ENCODE measurements at places on chromosomes 2 and 18. TPM values are rescaled to one million over a fixed set of nuclear protein-coding genes. Genes with fewer than 3 reads are reported as not detected.

ATOH8 gene
- not detected for total RNA-seq

RABL2A gene
- 14.7 TPM for total RNA-seq

HOXD8 gene
- total RNA-seq = not detected

PDE1A gene
- total RNA-seq = not detected

TMEM198 gene
- total RNA-seq = 5.2 TPM

ALPP gene
- not detected for total RNA-seq

- H3K27me3 ChIP-seq = no peaks in the 10 kb centered on the region
- DNase-seq = no peak
- peaks cover 41% of the 10 kb centered on the region for H3K4me1 ChIP-seq
- H3K36me3 ChIP-seq = peaks cover 9% of the 10 kb centered on the region
- no peak overlapping the region for H3K4me3 ChIP-seq
- no peak overlapping the region for H3K27ac ChIP-seq
Observed at GRCh38 chr2:178482437-178482836, 2.2 kb downstream of the PLEKHA3 start.

- peak; percentile 49 for DNase-seq
- no peak overlapping the region for H3K27ac ChIP-seq
- no peaks in the 10 kb centered on the region for H3K36me3 ChIP-seq
- peaks cover 75% of the 10 kb centered on the region for H3K4me1 ChIP-seq
- H3K27me3 ChIP-seq = no peaks in the 10 kb centered on the region
- H3K4me3 ChIP-seq = no peak overlapping the region
Observed at GRCh38 chr2:203949228-203949627, 12.7 kb downstream of the ICOS start.

DNA sequence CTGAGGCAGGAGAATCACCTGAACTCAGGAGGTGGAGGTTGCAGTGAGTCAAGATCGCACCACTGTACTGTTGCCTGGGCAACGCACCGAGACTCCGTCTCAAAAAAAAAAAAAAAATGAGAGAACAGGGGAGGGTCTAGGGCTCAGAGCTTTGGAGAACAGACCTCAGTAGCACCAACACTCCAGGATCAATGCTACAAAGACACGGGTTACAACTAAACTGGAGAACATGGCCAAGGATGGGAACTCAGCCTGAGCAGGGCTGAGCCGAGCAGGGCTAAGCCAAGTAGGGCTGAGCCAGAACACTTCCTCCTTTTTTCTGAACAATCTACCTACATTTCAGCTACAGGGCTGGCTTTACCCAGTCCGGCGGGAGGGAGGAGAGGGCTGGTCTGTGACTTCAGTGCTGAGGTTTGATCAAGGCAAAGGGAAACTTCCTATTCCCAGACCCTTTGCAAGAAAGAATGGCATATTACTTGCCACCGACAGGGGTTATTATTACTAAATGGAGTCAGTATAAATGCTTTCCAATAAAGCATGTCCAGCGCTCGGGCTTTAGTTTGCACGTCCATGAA is 2.9 kb upstream of the CASP8 start:
- DNase-seq = peak; percentile 75
- H3K27ac ChIP-seq = peak overlapping the region; percentile 97
- peaks cover 76% of the 10 kb centered on the region for H3K4me1 ChIP-seq
- peak overlapping the region; percentile 82 for H3K4me3 ChIP-seq
- no peaks in the 10 kb centered on the region for H3K36me3 ChIP-seq

DNA sequence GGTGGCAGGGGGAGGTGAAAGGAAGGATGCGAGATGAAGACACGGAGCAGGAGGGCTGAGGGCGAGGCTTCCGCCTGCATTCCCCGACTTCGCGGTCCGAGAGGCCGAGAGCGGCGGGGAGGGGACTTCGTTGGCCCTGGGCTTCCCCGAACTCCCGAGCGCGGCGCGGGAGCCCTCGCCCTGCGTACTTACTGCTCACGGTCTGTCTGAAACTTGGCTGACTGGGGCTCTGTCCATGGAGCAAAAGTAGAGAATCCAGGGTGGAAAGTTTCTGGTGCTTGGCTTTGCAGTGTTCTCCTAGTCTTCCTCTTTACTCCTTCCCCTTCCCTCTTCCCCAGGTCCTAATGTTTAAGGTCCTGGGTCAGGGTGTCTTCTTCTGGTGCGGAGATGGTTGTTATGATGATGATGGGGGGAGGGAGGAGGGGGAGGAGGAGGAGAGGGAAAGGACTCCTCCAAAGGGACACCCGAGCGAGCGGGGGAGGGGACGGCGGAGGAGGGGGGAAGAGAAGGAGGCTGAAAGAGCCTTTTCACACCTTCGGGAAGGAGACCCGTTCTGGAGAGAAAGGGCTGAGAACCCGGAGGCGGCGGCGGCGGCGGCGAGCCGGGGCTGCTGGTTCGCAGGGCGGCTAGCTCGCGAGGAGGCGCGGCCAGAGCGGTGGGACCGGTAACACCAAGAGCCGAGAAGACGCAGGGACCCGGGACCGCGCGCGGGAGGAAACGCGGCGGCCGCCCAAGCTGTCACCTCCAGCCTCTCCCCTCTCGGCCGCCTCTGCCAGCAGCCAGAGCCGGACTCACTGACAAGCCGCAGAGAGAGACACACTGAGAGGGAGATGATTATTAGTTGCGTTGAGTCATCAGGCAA is at the start of gene SATB2:
SATB2 (minus strand) TSS at position 793 of the 862 bp plus-strand sequence. CDS start 1,902 bp downstream, outside the sequence.
- DNase-seq = no peak
- peaks cover 17% of the 10 kb centered on the region for H3K4me1 ChIP-seq
- peaks cover 45% of the 10 kb centered on the region for H3K27me3 ChIP-seq
- no peaks in the 10 kb centered on the region for H3K36me3 ChIP-seq
- H3K27ac ChIP-seq = peak within 1 kb of the TSS; percentile 57
- peak within 1 kb of the TSS; percentile 85 for H3K4me3 ChIP-seq

GRCh38 chr2:120776649-120777048 is 41.0 kb downstream of the GLI2 start:
- H3K4me3 ChIP-seq = no peak overlapping the region
- no peaks in the 10 kb centered on the region for H3K27me3 ChIP-seq
- no peaks in the 10 kb centered on the region for H3K4me1 ChIP-seq
- H3K36me3 ChIP-seq = no peaks in the 10 kb centered on the region
- H3K27ac ChIP-seq = no peak overlapping the region
- peak; percentile 18 for DNase-seq

GRCh38 chr18:8561123-8561910 is 47.9 kb upstream of the RAB12 start:
- no peaks in the 10 kb centered on the region for H3K4me1 ChIP-seq
- DNase-seq = no peak
- H3K4me3 ChIP-seq = no peak overlapping the region
- H3K36me3 ChIP-seq = no peaks in the 10 kb centered on the region
- H3K27ac ChIP-seq = no peak overlapping the region
- no peaks in the 10 kb centered on the region for H3K27me3 ChIP-seq

DNA sequence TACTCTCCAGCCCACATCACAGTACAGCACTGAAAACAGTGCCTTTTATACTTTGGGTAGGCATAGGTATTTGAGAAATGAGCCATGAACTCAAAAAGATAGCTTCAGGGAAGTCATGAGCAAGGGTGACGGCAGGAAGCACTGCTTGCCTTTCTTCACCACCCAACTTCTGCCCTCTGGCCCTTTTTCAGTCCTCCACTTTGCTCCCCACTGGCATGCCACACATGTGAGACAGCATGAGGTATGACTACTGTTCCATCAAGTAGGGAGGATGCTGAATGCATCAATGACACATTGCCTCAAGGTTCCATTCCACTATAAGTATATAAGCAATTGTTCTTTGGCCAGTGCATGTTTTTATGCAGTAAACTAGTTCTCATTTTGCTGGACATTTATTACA is 373.0 kb downstream of the NRXN1 start:
- H3K4me1 ChIP-seq = no peaks in the 10 kb centered on the region
- no peak overlapping the region for H3K4me3 ChIP-seq
- H3K36me3 ChIP-seq = no peaks in the 10 kb centered on the region
- no peak overlapping the region for H3K27ac ChIP-seq
- H3K27me3 ChIP-seq = no peaks in the 10 kb centered on the region

Data from CD8-positive, alpha-beta memory T cell (primary cell).